Activated T-cell treated with anti-CD3 and anti-CD28 coated beads, Interleukin-2, amount 50 U/mL, for 4 hours (primary cell): ENCODE measurements at places on chromosomes 16 and 17.
A peak's percentile ranks its signal among the peaks of the same experiment; 100 is the strongest.

GRCh38 chr17:40415390-40415789 lies 2.3 kb downstream of the TOP2A start:
- no peak for DNase-seq

GRCh38 chr17:10311131-10311530 lies 61.7 kb downstream of the MYH13 start:
- no peak for DNase-seq

DNA sequence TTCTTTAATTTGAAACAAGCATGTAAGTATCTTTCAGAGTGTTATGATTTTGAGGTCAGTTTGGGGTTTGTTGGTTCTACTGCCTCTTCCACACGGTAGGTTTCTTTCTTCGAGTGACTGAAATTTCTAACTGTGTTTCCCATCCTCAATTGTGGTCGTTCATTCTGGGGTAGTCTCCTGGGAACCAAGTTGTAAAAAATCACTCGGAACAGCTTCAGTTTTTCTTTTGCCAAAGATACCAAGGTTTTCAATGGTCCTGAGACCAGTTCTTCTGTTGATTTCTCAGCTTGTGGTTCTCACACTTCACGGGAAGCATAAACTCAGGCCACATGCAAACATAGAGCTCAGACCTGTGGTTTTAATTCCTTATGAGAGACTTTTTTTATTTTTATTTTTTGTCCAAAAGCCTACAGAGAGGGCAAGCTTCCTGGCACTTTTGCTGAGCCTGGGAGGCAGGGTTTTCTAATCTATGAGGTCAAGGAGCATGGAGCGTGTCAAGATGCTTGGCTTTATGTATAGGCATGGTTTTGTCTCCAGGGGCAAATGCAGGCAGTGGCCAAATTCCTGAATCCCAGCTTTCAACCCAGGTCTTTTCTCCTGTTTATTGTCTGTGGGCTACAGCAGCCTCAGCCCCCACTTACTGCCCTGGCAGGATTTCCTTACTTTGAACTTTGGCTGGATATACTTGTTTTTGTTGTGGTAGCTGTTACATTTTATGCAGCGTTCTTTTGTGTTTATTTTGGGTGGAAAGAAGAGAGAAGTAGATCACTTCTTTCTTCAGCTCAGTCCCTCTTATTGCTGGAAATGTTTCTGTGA lies 32.9 kb downstream of the HS3ST3A1 start:
- DNase-seq = no peak

GRCh38 chr17:63704836-63705235 lies 4.9 kb upstream of the LIMD2 start:
- DNase-seq = no peak

GRCh38 chr16:56866955-56867830 lies 2.2 kb downstream of the SLC12A3 start:
- DNase-seq = peak; percentile 39

- no peak for DNase-seq
Observed at GRCh38 chr16:49704586-49705155, 151.2 kb downstream of the ZNF423 start.

- DNase-seq = no peak
Observed at GRCh38 chr16:85234310-85235204, 122.3 kb upstream of the CIBAR2 start.

DNA sequence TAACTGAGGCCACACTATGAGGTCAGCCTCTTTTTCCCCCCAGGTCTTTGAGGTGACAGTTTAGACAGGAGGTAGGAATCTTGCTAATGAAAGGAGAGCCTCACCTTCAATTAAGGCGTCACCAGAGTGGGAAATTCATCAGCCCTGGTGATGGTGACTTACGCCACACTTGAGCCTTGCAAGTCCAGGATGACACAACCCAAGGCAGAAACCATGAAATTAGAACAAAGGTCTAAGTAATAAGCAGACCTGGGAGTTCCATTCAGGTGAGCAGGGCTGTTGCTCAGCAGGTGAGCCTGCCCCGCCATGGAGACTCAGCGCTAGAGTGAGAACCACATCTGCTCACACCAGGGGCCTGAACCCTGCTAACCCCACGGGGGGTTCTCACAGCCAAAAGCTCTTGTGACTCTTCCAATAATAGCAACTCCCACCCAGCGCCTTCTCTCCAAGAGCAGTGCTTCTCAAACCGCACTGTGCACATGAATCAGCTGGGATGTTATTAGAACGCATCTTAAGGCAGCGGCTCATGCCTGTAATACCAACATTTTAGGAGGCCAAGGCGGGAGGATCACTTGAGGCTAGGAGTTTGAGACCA lies 28.7 kb upstream of the KIFC3 start:
- DNase-seq = no peak

DNA sequence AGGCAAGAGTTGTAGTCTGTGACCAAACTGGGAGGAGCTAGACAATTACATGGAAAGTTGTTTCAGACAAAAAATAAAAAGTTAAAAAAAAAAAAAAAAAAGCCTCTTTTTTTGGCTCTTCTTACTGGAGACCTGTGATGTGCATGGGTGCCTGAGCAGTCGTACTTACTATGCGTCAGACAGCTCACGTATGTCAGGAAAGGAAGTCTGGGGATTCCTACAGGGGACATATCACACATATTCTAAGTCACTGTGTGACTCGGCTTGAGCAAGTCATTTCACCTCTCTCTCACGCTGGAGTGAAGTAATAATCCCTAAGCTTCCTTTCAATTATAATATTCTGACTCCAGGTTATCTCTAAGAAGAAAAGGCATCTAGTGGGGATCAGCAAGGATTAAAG lies 6.0 kb downstream of the SLFN14 start:
- DNase-seq = no peak

DNA sequence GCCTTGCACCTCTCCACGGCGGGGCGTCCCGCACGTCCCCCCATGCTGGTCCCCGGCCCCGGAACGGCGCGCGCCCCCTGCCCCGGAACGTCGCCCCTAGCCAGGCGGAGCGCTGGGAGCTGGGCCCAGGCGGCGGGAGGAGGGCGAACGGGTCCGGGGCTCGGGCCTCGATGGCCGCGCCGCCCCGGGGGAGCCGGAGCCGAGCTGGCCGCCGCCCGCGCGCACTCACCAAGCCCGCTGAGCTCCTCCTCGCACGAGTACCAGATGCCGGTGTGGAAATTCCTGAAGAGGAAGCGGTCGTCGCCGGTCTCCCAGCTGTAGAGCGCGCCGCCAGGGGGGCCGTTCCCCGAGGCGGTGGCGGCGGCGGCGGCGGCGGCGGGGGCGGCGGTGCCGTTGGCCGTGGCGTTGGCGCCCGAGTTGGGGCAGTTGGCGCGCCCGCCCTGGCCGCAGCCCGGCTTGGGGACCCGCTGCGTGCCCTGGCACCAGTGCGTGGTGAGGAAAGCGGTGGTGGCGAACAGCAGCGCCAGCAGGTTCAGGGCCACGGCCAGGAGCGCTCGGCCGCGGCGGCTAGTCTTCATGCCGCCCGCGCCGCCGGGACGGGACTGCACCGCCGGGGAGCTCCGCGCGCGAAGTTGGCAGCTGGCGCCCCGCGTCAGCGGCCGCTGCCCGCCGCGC lies 530 bp downstream of the GSG1L start:
- no peak for DNase-seq

DNA sequence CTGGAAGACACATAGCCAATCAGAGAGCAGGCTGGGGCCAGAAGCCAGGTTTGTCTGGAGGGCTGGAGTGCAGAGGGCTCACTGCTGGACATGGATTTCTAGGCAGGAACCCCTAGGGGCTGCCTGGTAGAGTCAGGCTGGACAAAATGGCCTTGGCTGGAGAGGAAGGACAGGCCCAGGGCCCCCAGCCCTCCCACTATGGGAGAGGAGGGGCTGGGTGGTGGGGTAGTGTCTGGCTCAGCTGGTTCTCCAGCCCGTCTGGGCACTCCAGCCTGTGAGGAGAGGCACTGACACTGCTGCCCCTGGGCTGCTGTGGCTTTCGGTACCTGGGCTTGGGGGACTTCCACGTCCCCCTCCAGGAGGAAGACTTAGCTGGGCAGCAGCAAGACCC lies 21.7 kb upstream of the DOK4 start:
- no peak for DNase-seq

DNA sequence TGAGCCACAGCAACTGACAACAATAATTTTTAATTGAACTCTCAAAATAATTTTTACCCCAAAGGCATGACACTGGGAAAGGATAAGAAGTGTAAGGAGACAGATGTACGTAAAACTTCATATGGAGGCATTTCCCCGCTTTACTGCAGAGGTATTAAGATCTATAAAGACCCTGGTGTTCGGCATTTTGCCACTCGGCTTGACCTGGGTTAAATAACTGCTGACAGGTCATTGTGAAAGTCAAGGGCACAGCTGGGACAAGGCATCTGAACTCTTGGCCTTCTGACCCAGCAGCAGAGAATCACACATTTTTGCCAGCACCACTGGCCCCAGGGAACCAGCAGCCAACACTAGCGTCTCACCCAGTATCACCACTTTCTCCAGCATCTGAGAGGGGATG lies 372.1 kb downstream of the SOX9 start:
- DNase-seq = no peak

- no peak for DNase-seq
Observed at GRCh38 chr16:3023415-3023668, 400 bp downstream of the HCFC1R1 start.

DNA sequence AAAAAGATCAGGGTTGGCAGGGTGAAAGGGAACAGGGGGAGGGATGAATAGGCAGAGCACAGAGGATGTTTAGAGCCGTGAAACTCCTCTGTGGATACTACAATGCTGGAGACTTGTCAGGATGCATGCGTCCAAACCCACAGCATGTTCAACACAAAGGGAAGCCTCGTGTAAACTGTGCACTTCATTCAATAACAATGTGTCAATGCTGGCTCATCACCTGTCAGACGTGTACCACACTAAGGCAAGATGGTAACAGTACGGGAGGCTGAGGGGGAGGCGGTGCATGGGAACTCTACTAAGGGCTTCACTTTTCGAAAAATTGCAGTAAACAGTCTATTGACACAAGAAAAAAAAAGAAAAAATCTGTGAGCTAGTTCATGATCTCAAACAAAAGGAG lies 63.7 kb downstream of the C16orf95 start:
- no peak for DNase-seq

DNA sequence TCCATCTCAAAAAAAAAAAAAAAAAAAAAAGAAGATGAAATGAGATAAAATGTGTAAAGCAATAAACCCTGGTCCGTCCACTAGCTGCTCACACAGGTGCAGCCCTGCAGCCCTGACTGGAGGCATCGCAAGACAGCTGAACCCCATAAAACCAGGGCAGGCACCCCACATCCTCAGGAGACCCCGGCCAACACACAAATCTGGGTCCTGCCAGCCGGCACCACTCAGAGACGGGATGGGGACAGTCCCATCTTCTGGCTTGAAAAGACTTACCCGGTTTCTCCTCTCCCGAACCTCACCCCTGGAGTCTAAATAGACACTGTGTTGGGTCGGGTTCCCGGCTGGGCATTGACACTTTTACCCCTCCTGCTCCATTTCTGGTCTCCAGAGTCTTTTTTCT lies 52.7 kb upstream of the TNRC6C start:
- no peak for DNase-seq

DNA sequence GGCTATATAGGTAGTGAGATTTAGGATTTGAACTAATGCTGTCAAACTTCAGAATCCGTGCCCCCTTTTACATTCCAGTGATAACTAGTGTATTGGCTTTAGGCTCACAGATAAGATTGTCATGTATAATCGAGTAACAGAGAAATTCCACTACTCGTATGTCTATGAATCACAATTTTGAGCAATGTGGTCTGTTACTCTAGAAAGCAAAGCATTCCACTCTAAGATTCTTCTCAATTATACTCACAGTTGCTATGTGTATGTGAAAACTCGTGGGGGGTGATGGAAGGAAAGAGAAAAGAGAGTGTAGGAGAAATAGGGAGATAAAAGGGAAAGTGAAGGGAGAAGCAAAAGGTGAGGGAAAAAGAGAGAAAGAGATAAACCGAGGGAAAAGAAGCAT lies 1175.1 kb upstream of the GOT2 start:
- no peak for DNase-seq

DNA sequence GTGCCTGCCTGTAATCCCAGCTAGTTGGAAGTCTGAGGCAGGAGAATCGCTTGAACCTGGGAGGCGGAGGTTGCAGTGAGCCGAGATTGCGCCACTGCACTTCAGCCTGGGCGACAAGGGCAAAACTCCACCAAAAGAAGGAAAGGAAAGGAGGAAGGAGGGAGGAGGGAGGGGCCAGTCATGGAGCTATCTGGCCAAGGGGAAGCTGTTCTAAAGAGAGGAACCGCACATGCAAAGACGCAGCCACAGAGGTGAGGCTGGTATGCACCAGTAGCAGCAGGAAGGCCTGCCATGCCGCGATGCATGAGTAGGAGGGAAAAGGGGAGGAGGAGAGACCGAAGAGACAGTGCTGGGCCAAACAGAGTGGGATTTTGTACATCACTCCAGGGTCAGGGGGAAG lies 35.9 kb downstream of the HSBP1 start:
- no peak for DNase-seq

DNA sequence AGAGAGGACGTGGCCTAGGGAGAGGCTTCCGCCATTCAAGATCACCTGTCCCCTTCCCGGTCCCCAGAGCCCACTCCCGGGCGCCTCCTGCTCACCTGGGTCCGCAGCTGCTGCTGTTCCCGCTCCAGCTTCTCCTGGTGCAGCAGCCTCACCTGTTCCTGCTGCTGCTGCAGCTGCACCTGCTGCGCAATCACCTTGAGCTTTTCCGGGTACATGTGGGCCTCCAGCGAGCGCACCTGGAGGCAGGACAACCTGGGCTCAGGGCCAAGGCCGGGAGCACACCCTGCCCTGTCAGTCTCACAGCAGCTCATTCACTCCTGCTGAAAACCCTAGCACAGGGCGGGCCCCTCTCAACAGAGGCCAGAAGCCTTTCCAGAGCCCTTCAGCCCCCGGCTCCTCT lies 12.5 kb downstream of the TFAP4 start:
- no peak for DNase-seq

GRCh38 chr17:39564211-39564848 lies 43.4 kb downstream of the NEUROD2 start:
- no peak for DNase-seq

- DNase-seq = peak; percentile 54
Observed at GRCh38 chr17:76710863-76711611, at the start of gene MXRA7. MXRA7 (minus strand) TSS chr17:76710965; CDS start chr17:76710946, 19 bp downstream.

DNA sequence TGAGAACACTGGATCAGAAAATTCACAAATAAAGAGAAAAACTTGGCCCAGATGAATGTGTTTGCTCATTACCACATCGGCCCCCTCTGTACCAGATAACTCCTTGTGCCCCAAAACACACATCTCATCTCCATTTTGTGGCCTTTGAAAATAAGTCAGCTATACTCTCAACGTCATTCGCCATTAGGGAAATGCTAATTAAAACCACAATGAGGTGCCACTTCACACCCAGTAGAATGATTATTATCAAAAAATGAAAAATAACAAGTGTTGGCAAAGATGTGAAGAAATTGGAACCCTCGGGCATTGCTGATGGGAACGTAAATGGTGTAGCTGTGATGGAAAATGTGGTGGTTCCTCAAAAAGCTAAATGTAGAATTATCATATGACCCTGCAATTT lies 34.6 kb upstream of the AKTIP start:
- no peak for DNase-seq

- no peak for DNase-seq
Observed at GRCh38 chr17:79152110-79152509, 77.5 kb downstream of the ENGASE start.

- DNase-seq = no peak
Observed at GRCh38 chr17:82061047-82061925, 4.3 kb downstream of the DUS1L start.

- DNase-seq = no peak
Observed at GRCh38 chr17:10737168-10737622, 7.4 kb upstream of the TMEM220 start.

- no peak for DNase-seq
Observed at GRCh38 chr16:21302454-21302853, 24.4 kb upstream of the CRYM start.

- no peak for DNase-seq
Observed at GRCh38 chr17:43430936-43431713, 32.3 kb downstream of the ARL4D start.
